Left ventricle myocardium superior (tissue), 1 donor: ENCODE measurements at places on chromosomes 1 and 21.
A peak's percentile ranks its signal among the peaks of the same experiment; 100 is the strongest.

- DNase-seq: no peak
Measured at GRCh38 chr1:92410706-92411105, 76.0 kb downstream of the GFI1 start.

GRCh38 chr1:66033781-66034180 is 241.1 kb downstream of the PDE4B start:
- no peak for DNase-seq

DNA sequence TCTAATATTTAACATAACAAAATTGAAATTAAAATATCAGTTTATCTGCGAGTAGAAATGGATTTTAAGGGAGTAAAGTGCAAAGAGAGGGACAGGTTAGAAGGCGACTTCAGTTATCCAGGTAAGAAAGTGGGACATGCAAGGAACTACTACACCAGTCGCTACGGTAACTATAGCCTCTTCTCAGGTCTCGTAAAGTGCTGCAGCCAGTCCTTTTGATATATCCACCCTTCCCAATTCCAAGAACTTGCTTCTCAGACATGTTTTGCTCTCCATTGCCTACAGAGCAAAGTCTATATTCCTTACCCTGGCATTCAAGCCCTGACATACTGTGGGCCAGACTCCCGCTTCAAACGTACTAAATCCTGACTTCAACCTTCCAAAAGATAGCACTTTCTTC is 2.5 kb downstream of the COA7 start:
- DNase-seq: no peak

DNA sequence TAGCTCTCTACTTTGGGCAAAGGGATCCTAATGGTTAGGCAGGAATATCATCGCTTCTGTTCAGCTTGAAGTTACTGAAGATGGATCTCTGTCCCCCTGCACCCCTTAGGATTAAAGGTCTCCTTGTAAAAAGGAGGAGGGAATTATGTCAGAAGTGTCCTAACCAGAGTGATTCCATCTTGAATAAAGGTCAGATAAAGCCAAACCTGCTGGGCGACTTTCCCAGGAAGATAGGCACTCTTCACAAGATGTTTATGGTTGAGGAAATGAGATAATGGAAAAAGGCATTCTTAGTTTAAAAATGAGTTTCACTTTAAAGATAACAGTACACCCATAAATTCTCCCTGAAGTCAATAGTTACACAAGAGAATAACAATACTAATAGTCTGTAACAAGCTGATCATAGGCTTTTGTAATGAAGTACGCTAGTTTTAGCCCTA is 1.7 kb upstream of the NENF start:
- DNase-seq: no peak

- DNase-seq: peak; percentile 68
Measured at GRCh38 chr1:55155522-55155921, 59.6 kb downstream of the USP24 start.

DNA sequence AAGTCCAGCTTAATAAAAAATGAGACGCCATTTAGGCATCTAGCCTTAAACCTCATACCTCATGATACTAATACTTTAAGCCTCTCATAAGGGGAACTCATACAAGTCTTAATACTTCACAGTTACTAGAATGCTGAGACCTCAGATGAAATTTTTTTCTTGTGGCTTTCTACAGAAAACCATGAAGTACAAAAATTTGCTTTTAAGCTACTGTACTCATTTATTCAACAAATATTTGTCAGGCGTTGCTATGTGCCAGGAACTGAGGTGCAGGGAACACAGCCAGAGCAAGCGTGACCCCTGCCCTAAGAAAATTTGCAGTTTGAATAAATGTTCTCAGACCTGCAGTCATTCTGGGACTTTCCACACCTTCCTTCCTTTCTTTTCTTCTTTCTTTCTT is 150.6 kb downstream of the MRPL39 start:
- no peak for DNase-seq

- no peak for DNase-seq
Measured at GRCh38 chr1:15733218-15733725, 2.8 kb upstream of the SLC25A34 start.

- DNase-seq: no peak
Measured at GRCh38 chr1:208242941-208243526, 1.1 kb downstream of the PLXNA2 start.

- no peak for DNase-seq
Measured at GRCh38 chr1:162988869-162989268, 80.3 kb upstream of the RGS4 start.

- no peak for DNase-seq
Measured at GRCh38 chr1:172345077-172345476, 75.4 kb upstream of the C1orf105 start.

- no peak for DNase-seq
Measured at GRCh38 chr1:232327269-232327668, 302.7 kb downstream of the SIPA1L2 start.

GRCh38 chr1:71583756-71584155 is 502.9 kb upstream of the ZRANB2 start:
- no peak for DNase-seq

GRCh38 chr1:34645109-34645688 is 109.6 kb upstream of the GJB5 start:
- no peak for DNase-seq

GRCh38 chr1:50705041-50705440 is 255.0 kb downstream of the FAF1 start:
- no peak for DNase-seq

DNA sequence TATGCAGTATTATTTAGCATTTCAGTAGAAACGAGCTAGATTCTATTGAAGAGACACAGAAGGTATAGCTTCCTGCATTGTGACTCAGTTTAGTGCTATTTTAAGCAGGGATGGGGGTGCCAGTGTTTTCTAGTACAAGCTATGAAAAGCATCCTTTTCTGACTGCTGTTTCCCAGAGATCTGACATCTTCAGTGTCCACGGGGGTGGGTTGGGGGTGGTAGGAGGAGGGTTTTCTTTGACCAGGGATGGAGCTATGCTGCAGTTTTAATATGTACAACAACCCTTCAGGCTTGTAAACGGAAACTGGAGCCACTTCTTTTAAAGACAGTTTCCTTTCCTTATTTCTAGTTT is 2.7 kb upstream of the NEGR1 start:
- no peak for DNase-seq

GRCh38 chr21:40830836-40831235 is 16.1 kb downstream of the DSCAM start:
- DNase-seq: no peak

- DNase-seq: no peak
Measured at GRCh38 chr21:42781150-42781970, 98.0 kb downstream of the WDR4 start.

DNA sequence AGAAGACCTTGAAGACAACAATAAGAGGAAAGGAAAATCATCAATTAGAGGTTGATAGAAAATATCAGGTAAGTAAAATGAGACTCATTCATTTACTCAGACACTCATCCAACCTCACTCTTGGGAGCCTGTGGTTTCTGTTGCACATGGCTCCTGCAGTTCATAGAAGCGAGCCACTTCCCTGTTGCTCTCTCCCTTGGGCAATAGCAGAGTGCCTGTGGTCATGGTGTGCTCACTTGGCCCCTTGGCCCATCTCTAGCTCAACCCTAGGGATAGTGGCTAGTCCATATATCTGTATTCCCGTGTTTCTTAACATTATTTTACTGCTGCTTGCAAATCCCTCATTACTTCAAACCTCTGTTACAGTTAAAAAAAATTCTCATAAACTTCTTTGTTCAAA is 368.6 kb downstream of the PTPRC start:
- DNase-seq: no peak

- no peak for DNase-seq
Measured at GRCh38 chr1:211920141-211920572, 89.6 kb upstream of the LPGAT1 start.

GRCh38 chr1:12616709-12617373 is 1.2 kb downstream of the DHRS3 start:
- peak; percentile 67 for DNase-seq

GRCh38 chr1:171867236-171867635 is 25.9 kb downstream of the DNM3 start:
- DNase-seq: no peak

DNA sequence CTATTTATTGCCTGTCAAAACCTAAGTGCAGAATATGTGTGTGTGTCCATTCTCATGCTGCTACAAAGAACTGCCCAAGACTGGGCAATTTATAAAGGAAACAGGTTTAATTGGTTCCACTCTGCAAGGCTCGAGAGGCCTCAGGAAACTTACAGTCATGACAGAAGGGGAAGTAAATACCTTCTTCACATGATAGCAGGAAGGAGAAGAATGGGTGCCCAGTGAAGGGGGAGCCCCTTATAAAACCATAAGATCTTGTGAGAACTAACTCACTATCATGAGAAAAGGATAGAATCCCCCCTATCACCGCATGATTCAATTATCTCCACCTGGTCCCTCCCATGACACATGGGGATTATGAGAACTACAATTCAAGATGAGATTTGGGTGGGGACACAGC is 300.7 kb upstream of the SNX7 start:
- no peak for DNase-seq

GRCh38 chr1:6782151-6782550 is 3.1 kb upstream of the CAMTA1 start:
- no peak for DNase-seq

DNA sequence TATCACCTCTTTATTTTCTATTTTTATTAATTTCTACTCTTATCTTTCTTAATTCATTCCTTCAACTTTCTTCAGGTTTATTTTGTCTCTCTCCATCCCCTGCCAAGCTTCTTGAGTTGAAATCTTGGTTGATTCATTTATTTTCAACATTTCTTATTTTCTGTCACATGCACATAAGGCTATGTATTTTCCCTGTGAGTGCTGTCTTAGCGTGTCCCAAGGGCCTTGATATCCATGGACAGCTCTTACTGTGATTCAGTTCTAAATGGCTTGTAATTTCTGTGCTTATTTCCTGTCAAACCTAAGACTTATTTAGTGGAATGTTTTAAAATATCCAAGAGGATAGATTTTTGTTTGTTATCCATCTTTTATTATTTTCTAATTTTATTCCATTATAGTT is 36.8 kb upstream of the SCAF4 start:
- DNase-seq: no peak

GRCh38 chr1:44970317-44970716 is 16.1 kb downstream of the EIF2B3 start:
- no peak for DNase-seq
